EH (cell line): ENCODE measurements at places on chromosomes 6 and 20.
A peak's percentile ranks its signal among the peaks of the same experiment; 100 is the strongest.

DNA sequence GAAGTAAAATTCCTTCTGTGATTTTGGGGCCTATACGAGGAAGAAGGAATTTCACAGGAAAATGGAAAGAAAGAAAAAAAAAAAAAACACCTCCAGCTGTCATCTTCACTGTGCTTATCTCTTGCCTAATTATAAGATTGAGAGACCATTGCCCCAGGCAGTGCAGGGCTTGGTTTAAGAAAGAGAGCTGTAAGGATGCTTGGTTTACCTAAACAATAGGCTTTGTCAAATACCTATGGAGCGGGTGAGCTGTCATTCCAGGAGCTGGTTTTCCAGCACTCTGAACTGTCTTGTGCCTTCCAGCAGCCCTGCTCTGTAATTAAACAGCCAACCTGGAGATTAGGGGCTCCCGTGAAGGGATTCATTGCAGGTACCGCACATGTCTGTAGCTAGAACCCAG, 137.8 kb downstream of the EDN3 start:
- no peak for DNase-seq

GRCh38 chr6:34970957-34971356, 81.9 kb downstream of the ANKS1A start:
- peak; percentile 86 for DNase-seq

DNA sequence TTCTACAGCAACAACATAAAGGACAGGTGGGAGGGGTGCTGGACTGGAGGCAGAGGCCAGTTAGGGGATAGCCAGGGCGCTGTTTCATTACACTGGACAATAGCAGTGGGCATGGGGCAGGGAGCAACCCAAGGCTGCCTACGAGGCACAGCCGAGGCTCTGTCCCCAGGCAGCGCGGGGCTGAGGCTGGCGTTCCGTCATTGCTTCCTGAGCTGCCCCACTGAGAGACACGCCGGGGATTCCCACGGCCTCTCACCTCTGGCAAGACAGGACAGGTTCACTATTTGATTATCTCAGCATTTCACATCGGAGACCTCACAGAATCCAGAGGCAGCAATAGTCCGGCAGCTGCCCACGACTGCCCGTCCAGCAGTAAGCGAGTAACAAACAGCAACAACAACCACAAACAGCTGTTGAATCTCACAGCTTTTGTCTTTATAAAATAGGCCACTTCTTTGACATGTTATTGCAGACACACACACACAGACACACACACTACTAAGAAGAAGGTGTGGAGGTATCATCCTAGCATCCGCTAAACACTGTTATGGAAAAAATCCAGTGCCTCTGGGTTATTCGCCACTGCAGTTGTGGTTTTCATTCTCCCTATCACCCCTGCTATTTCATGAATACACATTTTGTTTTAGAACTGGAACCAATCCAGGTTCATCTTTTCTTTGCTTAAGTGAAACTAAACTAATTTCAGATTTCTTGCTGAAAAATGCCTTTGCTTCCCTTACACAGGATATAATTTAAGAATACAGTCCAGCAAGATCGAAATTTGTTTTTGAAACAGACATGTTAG, 19.5 kb downstream of the KIF25 start:
- DNase-seq, result no peak

GRCh38 chr6:89886378-89887120, 7.7 kb upstream of the GJA10 start:
- DNase-seq, result no peak

DNA sequence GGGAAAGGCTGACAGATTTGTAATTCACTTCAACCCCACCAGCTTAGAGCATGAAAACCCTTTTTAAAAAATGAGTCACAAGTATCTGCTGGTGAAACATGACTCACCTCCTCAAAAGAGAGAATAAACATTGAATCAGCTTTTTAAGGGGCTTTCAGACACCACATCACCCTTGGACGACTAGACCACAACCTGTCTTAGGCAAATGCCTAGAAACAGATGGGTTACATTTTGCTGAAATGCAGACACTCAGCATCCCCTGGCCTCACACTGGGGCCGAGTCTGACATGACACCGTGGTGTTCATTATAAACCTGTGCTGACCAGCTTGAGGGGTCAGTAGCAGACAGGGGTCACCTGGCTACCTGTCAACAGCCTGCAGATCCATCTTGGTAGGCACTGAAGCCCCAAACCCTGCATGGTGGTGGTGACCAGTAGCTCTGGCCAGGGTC, 175.3 kb upstream of the CST7 start:
- DNase-seq, result peak; percentile 80

GRCh38 chr6:168058691-168059551, 20.1 kb downstream of the FRMD1 start:
- DNase-seq, result no peak

DNA sequence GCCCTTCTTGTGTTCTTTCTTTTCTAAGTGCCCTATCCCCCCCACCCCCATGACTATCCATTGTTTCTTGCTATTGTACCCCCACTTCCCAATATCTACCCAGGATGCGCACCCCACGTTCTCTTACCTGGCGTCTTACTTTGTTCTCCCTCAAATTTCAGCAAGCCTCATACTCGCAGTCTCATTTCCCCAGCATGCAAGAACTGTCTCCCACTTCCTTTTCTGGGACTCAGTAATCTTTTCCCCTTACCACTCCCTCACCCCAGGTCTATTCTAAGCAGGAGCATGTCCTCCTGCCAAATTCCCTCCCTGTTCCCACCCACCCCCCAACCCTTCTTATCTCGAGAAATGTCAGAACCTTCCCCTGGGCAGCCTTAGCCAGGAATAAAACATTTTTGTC, 1.7 kb upstream of the EHMT2 start:
- no peak for DNase-seq

DNA sequence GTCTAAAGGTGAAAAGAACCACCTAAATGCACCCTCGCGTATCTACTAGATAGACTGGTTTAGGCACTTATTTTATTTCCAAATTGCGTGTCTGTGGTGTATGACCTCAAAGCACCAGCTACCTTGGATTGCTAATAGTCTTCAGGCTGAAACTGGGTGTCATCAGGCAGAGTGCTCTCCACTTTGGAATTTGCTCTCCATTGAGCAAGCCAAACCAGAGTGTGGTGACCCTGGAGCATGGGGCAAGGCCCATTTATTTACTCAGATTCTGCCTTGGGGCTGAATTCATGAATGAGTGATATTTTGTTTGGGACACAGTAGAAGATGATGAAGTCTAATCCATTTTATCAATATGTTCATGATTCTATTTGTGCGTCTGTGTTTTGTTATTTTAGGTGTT, 812.8 kb upstream of the SLC35B3 start:
- peak; percentile 32 for DNase-seq

- DNase-seq, result peak; percentile 24
These were observed 6.8 kb upstream of the EZR start for GRCh38 chr6:158825951-158826306.

DNA sequence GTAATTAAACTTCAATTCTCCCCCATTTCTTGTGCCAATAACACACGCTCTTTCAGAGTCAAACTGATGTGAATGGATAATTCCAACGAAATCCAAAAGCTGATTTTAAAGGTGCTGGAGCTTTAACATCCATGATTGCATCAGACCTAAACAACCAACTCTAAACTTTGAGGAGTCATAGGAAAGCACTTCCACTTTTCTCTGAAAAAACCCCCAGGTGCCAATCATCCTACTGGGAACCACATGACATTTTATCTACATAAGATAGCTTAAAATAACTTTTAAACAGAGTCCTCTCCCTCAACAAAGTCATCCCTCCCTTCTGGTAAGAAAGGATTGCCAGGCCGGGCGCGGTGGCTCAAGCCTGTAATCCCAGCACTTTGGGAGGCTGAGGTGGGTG, 167.7 kb upstream of the PDE10A start:
- no peak for DNase-seq

DNA sequence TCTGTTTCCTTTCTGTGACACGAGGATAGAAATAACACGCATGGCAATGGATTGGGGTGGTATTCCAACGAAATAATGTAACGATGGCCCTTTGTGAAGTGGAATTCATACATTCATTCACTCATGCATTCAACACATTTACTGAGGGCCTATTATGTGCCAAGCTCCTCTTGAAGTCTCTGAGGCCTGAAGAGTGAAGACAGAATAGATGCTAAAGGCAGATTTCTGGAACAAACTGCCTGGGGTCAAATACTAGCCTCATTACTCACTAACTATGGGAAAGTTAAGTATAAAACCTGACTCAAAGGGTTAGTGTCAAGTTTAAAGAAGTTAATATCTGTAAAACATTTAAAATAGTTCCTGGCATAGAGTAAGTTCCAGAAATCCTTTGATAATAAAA, 279.6 kb upstream of the SULF2 start:
- peak; percentile 96 for DNase-seq

DNA sequence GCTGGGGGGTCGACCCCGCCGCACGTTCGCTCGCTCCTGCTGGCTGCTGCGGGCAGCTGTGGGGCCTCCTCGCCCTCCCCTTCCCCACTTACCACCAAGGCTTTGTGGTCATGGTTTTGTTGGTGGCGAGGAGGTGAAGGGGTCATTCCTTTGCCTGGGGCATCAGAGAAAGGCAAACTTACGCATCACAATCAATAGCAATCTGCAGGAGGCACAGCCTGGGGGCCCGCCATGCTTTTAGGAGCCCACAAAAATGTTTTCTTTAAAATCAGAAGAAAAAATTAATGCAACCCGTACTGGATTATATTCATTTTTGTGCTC, 137.0 kb downstream of the IMPG1 start:
- no peak for DNase-seq

DNA sequence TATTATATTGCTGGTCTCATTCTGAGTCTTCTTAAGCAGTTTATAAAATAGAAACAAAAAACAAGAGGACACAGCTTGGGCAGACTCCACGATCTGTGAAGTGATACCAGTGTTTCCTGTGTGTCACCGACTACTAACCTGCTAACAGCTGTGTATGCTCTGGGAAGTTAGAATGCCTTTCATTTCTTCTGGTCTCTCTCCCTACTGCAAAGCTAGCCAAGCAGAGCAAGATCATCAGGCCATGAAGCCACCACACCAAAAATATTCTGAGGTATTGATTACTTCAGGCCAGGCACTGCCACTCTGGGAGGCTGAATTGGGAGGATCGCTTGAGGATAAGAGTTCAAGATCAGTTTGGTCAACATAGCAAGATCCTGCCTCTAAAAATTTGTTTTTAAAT, 46.9 kb upstream of the SMIM29 start:
- DNase-seq, result peak; percentile 6

DNA sequence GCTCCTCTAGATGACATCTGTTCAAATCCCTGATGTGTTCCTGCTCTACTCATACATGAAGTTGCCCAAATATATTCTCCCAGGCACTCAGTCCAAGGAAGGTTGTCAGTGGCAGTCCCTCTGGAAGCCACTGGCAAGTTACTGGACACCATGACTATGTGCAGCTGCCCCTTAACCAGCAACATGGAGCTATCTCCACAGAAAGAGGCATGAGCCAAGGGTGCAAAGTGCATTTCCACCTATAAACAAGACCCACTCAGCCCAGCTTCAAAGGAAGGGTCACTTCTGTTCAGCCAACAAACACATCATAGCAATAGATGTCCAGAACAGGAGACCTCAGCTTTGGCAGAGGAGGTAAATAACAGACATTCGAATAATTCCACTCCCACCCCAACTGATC, 217.6 kb upstream of the PMEPA1 start:
- no peak for DNase-seq

DNA sequence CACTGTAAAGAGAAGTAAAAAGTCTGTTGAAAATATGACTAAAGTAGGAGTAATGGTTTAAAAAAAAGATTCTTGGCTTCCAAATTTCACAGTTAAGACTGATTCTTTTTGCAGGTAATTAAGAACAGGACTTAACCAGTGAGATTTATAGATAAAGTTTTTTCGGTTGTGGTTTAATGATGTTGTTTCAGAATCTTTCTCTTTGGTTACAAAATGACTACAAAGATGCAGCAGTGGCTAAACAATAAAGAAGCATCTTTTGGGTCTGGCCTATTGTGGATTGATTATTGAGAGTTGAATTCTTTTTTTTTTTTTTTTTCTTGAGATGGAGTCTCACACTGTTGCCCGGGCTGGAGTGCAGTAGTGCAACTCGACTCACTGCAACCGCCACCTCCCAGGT, 109.7 kb downstream of the AKAP7 start:
- no peak for DNase-seq

DNA sequence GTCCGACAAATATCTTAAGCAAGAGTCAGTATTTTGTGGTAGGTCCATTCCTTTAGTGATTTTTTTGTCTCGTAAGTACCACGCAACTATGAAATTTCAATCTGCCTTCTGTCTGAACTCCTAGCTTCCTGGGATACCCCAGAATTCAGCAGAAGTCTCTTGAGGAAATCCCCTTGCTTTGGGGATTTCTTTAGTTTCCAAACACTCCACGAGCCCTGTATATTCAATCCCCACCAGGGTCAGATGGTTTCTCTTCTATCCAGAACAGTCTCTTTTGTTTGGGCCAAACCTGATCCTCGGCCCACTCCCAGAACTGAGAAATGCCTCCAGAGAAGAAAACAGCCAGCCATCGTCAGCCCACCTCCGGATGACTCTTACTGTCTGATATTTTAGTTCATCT, 113.0 kb downstream of the CHD6 start:
- DNase-seq, result no peak

DNA sequence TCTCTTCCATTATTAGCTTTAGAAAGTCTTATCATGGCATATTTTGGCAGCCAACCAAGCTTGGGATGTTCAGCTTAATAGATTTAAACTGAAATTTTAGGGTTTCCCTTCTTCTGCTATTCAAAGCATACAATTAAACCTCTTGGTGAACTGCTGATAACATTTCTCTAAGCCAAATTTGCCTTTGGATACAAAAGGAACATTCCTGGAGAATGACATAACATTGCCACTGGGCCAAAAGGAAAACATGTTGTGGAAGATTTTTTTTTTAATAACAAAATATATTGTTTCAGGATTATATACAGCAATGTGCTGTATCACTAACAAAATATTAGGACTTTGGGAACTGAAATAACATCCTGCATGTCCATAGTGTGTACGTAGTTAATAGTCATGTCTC, 215.1 kb upstream of the TBX18 start:
- peak; percentile 7 for DNase-seq

DNA sequence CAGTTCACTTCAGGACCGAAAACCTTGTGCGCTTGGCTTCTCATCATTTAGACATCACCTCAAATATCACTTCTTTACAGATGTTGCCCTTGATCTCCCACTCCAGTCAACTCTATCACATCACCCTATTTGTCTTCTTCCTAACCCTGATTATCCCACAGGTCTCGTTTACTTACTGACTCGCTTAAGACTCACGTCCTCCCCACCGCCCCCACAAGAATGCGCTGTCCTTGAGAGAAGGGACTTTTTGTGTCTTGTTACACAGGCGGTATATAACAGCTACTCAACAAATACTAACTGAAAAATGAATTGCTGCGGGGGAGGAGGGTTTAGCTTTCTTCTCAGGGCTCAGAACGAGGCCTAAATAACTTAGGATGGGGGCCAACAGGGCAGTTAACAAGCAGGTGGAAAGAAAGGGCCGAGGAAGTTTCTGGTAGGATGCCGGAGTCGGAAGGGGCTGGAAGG, 527 bp downstream of the TOMM34 start:
- peak; percentile 68 for DNase-seq

GRCh38 chr6:498795-499231, 107.3 kb downstream of the IRF4 start:
- no peak for DNase-seq

- no peak for DNase-seq
These were observed 339.4 kb downstream of the PLCB1 start for GRCh38 chr20:8471465-8471864.
